G401 (cell line): ENCODE measurements at places on chromosomes 2 and 18. TPM values are rescaled to one million over a fixed set of nuclear protein-coding genes. Genes with fewer than 3 reads are reported as not detected.

- DNase-seq, result no peak
These were observed 10.2 kb downstream of the PREPL start for GRCh38 chr2:44351088-44351487.

CRYGD gene
- total RNA-seq, result not detected in 2 replicates

DYTN gene
- not detected in 2 replicates for total RNA-seq

RUFY4 gene
- total RNA-seq, result not detected in 2 replicates
